Anterior cingulate cortex (tissue), 58 donors: ENCODE measurements at places on chromosomes 12 and 14.

DNA sequence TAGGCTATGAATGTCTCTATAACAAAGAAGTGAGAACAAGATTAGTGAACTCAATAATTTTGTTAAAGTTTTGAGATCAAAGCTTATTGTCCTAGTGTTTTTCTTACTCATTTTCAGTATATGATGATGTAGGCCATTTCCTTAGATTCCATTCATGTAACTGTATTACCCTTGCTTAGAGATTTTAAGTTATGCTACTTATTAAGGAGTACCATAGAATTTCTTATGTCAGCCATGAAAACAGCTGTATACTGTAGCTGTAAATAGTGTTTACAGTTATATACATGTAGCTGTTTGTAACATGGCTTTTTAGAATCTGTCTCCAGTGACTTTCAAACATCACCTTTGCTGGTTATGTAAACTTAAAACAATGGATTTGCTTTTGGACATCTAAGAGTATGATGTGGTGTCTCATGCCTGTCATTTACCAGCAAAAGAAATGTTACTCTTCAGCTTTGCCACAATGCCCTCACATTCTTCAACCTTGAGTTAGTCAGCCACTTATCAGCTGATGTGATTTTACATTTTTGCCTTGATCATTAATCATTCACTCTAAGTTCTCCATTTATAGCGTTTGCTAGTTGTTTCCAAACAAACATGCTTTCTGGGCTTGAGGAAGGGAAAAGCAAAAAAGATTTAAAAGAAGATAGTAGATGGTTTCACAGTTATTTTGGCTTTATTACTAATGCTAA lies 55.5 kb downstream of the SLC16A7 start:
- DNase-seq = no peak

DNA sequence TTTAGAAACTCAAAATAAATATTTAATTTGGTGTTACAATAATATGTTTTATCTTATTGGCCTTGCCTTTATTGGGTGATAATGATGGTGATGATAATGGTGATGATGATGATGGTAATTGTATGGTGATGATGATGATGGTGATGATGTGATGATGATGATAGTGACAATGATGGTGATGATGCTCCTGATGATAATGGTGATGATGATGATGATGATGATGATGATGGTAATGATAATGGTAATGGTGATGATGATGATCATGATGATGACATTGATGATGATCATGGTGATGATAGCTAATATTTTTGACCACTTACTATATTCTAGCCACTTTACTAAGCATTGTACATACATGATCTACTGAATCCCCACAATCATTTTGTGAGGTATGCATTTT lies 1548.6 kb upstream of the TMEM132C start:
- DNase-seq = no peak

- DNase-seq = no peak
These were observed 18.6 kb downstream of the LGMN start for GRCh38 chr14:92729634-92730358.

- DNase-seq = no peak
These were observed 44.6 kb downstream of the CACNA2D4 start for GRCh38 chr12:1873531-1874510.

DNA sequence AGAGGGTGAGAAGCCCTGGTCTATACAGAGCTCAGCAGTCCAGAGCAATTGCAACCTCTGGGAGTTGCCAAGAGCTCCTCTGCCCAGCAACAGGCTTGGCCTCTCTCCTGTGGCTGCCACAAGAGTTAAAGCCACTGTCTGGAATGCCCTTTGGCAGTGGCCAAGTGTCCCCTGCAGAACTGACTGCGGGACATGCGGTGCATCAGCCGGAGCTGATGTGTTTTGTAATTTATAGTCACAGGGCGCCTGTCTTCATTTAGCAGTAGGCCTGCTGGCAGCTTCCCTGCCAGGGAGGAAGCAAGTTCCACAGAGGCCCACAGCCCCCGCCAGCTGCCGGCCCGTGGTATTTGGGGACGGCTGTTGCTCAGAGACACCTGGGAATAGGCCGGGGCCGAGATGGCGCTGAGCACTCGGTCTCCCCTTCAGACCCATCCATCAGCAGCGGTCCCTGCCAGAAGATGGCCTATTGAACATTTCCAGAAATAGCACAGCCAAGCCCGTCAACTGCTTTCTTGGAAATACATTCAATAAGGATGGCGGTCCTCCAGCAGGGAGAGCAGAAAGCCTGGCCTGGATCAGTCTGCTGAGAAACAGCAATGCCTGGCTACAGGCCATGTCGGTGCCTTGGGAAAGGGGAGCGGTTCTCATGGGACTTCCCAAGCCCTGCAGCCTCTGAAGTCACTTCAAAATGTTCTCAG lies 217.4 kb downstream of the CRADD start:
- peak; percentile 78 for DNase-seq

GRCh38 chr14:35858521-35859209 lies 32.5 kb downstream of the BRMS1L start:
- DNase-seq = no peak

- DNase-seq = no peak
These were observed 497.9 kb downstream of the EGLN3 start for GRCh38 chr14:33452995-33453394.

- DNase-seq = no peak
These were observed 546.6 kb upstream of the TMEM132C start for GRCh38 chr12:127720334-127720733.

- no peak for DNase-seq
These were observed 87.0 kb downstream of the IRF2BPL start for GRCh38 chr14:76941544-76941943.

DNA sequence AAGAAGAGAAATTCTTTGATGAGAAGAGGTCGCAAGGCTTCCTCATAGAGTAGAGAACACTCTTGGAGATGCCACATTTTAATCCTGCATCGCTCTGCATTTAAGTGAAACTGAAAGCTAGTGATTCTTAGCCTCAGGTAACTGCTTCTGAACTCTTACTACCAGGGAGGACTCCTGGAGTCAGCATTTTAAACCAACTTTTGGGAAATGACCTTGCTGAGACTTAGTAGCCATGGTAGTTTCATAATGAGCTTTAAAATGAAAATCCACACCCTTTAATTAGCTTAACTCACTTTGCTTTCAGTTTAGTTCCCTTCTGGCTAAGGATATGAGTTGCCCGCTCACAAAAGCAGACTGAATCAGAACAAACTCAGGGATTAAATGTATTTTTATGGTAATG lies 80.3 kb downstream of the SYNE2 start:
- DNase-seq = no peak

- no peak for DNase-seq
These were observed 27.8 kb downstream of the SCARB1 start for GRCh38 chr12:124835656-124836410.

DNA sequence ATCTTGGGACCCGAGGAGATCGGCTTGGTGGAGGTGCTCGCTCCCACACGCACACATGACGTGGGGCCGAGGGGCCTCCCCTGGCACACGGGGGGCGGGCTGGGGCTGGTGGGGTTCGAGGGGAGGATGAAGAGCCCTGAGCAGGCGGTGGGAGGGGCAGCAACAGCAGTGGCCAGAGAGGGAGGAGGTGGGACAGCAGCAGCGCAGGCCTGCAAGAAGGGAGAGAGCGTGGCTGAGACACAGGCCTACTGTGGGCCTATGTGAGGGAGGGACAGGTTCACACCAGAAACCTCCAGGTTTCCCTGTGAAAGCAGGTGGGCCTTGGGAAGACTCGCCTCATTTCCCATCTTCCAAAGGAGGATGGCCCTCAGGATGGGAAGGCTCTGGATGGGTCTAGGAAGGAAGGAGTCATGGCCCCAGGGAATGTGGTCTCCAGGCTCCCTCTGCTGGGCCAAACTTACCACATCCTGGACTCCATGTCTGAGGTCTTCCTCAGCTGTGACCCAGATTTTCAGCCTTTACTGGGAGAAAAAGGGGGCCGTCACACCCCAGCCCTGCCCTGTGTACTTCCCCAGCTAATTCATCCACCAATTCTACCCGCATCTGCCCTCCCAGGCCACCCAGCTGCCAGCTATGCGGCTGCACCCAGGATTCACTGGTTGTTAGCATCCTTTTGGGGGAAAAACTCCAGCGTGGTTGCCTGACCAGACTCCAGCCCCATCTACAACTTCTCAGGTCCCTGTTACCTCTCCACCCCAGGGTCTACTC lies 2.8 kb downstream of the PIANP start:
- no peak for DNase-seq

GRCh38 chr12:27333403-27334009 lies 870 bp downstream of the BMAL2 start:
- no peak for DNase-seq

GRCh38 chr14:94041551-94042346 lies 15.6 kb downstream of the OTUB2 start:
- no peak for DNase-seq

GRCh38 chr12:116939734-116940133 lies 29.0 kb downstream of the FBXW8 start:
- DNase-seq = no peak

- DNase-seq = no peak
These were observed 1131.0 kb downstream of the BCL11B start for GRCh38 chr14:98140862-98141530.

GRCh38 chr12:93056971-93057535 lies 128.0 kb upstream of the EEA1 start:
- no peak for DNase-seq

GRCh38 chr14:54252072-54252730 lies 144.6 kb upstream of the CDKN3 start:
- no peak for DNase-seq
